LHCN-M2 (cell line): ENCODE measurements at places on chromosomes 12 and 14. TPM values are rescaled to one million over a fixed set of nuclear protein-coding genes. Genes with fewer than 3 reads are reported as not detected.

Gene OR11G2
- total RNA-seq = not detected in 2 replicates

Gene TSPAN11
- total RNA-seq = 0.17 and 0.32 TPM in 2 replicates

Gene PLCZ1
- not detected in 2 replicates for total RNA-seq

DNA sequence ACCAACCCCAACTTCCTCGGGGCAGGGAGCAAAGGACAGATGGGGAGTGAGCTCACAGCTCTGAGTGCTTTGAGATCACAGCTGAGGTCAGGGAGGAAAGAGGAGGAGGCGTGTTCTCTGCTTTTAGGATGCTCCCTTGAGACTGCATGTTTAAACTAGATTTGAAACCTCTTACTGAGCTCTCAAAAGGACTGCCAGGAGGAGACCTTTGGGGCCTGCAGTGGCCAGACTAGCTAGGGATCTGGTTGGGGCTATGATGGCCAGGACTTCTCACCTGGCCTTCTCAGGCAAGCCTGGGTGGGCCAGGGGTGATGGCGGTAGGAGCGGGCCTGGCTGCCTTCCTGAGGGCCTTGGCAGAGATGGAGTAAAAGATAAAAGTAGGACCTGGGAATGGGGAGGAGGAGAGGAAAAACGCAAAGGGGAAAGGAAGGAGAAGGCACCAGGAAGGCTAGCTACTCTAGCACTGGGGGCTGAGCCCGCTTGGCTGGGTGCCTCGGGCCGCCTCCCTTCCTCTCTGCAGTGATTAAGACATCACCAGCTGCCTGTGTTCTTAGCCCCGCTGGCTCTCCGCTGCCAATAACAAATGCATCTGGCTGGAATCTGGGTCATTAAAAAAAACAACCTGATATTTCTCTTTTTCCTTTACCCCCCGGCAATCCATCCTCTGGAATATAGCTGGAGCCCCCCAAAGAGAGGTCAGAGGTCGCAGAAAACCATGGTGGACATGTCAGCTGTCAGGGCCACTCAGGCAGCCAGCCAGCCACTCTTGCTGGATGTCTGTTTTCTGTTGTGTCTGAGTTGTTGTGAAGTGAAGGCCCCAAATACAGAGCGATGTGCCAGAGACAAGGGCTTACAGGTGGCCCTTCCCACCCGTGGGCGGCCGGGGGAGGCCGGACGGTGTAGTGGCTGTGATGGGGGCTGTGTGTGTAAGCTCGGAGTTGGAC is 141.3 kb downstream of the TSPAN9 start:
- peak; percentile 83 for DNase-seq

DNA sequence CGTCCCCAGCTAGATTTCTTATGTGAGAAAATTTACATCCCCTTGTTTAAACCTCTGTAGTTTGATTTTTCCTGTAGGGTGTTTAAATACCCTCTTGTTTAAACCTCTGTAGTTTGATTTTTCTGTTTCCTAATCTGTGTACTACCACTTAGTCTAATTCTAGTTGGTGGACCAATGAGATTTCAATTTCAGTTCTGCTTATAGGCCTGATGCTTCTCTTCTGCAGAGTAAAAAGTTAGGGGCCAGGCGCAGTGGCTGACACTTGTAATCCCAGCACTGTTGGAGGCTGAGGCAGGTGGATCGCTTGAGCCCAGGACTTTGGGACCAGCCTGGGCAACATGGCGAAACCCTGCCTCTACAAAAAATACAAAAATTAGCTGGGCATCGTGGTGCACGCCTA is 11.5 kb downstream of the UBC start:
- no peak for DNase-seq

DNA sequence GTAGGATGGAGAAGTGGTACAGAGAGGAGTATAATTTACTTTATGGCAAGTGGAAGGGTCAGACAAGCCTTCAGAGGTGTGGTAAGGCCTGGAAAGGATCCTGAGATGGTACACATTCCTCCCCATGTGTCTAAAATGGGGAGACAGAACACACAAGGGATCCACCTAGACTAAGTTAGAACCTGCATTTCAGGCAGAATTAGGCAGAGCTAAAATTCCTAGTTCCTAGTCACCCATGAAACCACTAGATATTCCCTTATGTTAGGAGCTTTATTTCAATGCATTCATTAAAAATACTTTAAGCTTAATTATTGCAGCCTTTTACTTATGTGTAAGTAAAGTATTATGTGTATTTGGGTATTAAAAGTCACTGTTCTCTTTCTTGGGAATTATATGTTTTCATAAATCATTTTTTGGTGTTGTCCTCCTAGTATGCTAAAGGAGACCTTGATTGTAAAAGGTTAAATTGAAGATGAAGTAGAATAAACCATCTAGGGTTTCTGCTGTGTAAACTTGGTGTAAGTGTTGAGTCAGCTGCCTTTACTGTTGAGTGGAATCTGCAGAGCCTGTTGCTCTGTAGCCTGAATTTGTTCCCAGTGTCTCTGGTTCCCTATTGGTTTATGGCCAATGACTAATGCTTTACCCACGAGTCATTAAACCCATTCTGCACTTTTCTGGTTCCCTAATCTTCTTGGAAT is 423.2 kb downstream of the ATP23 start:
- peak; percentile 98 for DNase-seq

GRCh38 chr12:22410486-22410885 is 76.0 kb upstream of the ST8SIA1 start:
- no peak for DNase-seq

DNA sequence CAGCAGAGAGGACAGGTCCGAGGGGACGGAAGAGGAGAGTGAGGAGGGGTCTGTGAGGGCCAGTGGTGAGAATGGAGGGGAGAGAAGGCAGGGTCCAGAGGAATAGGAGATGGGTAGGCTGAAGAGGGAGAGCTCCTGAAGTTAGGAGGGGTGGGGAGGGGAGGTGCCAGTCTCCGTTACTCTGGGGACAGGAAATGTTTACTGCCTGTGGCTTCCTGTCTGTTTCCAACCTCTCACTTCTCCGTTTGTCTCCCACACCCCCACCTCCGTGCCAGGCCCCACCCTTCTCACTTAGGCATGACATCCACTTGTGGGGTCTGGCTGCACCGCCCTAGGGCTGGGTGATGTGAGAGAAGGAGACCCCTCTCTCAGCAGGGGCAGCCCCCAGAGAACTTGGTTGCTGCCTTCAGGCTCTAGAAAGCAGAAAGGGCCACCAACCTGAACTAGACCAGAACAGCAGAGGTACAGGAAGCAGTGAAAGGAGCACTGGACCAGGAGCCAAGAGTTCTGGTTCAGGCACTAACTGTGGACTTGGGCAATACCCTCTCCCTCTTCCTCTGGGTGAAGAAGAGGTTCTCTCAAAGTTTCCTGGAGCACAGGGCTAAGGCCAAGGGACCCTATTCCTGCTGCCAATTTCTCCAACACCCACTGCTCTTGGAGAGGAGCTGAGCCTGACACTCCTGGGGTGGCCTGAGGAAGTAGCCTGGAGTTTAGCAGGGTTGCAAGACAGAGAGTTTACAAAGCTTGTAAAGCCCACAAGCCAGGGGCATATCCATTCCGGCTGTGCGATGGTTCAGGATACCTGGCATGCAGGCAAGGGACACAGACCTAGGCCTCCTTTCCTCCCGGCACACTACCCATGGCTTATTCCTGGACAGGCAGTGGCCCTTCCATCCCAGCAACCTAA is 5.5 kb downstream of the ITGA5 start:
- peak; percentile 41 for DNase-seq
